ENCODE measurements at places on chromosomes 13 and 19. TPM values are rescaled to one million over a fixed set of nuclear protein-coding genes. Genes with fewer than 3 reads are reported as not detected.

DNA sequence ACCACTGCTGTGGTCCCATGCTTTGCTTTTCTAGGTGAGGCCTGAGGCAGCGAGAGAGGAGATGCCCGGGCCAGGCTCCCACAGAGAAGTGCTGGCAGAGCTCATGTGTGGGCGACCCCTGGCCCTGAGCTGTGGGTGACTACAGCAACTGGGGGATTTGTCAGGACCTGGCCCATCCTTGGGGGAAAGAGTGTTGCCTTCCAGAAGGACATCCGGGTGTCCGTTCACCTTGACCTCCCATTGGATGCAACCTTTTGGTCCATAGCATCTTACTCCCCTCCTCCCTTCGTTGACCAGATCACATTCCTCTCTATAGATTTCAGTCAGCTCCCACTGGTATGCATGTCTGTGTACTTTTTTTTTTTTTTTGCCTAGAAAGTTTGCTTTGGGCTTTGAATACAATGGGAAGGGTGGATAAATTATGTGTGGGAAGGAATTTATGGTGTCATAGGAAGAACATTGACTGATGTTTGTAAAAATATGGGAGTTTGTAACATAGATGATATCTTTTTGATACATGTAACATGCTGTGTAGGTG, 84.2 kb upstream of the RNF113B start:
- no peak overlapping the region for H3K4me3 ChIP-seq
- no peaks in the 10 kb centered on the region for H3K36me3 ChIP-seq
- H3K27me3 ChIP-seq = peaks cover 1% of the 10 kb centered on the region
- no peak for DNase-seq
- no peaks in the 10 kb centered on the region for H3K4me1 ChIP-seq

GRCh38 chr13:90801621-90802020, 545.9 kb upstream of the MIR17HG start:
- no peaks in the 10 kb centered on the region for H3K4me1 ChIP-seq
- no peak overlapping the region for H3K4me3 ChIP-seq
- no peak overlapping the region for H3K27ac ChIP-seq
- no peaks in the 10 kb centered on the region for H3K27me3 ChIP-seq

- peaks cover 65% of the 10 kb centered on the region for H3K4me1 ChIP-seq
- peak overlapping the region; percentile 98 for H3K4me3 ChIP-seq
- peaks cover 1% of the 10 kb centered on the region for H3K27me3 ChIP-seq
- DNase-seq = no peak
- H3K36me3 ChIP-seq = peaks cover 37% of the 10 kb centered on the region
- peak overlapping the region; percentile 97 for H3K27ac ChIP-seq
These were observed 481 bp downstream of the ALOX5AP start for GRCh38 chr13:30735872-30736175.

ZIM2 gene
- not detected for total RNA-seq

DNA sequence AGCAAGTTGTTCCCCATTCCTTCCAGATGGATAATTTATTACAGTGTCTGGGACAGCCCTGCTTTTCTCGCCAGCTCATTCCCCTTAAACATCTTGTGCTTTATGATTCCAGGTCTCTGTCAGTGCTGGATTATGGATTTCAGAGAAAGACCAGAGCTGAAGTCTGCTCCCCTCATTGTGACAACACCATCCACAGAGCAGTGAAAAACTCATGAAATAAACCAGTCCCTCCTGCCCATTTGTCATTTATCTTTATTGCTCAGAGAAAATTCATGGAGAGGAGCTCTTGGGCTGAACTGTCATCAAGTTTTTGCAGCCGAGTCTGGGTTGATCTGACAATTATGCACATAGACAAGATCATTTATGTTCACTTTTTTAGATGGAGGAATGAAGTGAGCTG, 92.7 kb upstream of the GPR12 start:
- peaks cover 15% of the 10 kb centered on the region for H3K27me3 ChIP-seq
- H3K4me1 ChIP-seq = no peaks in the 10 kb centered on the region
- no peaks in the 10 kb centered on the region for H3K36me3 ChIP-seq

DNA sequence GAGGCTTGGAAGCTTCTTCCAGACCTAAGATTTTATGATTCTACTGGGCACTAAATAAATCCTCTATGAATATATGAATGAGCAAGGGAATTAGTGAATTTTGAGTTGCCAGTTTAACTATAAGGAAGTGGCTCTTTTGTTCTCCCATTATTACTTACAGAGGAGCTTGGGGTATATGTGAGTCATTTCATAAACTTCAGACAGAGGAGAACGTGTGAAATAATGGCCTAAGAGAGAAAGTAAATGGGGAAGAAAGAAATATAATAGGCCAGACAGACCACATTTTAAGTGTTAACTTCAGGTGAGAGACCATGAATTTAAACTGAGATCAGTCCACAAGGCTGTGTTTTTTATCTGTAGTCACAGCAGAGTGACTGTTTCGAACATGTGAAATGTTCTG, 570.9 kb downstream of the GPC6 start:
- no peak overlapping the region for H3K27ac ChIP-seq
- no peak overlapping the region for H3K4me3 ChIP-seq
- H3K36me3 ChIP-seq = no peaks in the 10 kb centered on the region
- no peak for DNase-seq
- peaks cover 13% of the 10 kb centered on the region for H3K4me1 ChIP-seq

DNA sequence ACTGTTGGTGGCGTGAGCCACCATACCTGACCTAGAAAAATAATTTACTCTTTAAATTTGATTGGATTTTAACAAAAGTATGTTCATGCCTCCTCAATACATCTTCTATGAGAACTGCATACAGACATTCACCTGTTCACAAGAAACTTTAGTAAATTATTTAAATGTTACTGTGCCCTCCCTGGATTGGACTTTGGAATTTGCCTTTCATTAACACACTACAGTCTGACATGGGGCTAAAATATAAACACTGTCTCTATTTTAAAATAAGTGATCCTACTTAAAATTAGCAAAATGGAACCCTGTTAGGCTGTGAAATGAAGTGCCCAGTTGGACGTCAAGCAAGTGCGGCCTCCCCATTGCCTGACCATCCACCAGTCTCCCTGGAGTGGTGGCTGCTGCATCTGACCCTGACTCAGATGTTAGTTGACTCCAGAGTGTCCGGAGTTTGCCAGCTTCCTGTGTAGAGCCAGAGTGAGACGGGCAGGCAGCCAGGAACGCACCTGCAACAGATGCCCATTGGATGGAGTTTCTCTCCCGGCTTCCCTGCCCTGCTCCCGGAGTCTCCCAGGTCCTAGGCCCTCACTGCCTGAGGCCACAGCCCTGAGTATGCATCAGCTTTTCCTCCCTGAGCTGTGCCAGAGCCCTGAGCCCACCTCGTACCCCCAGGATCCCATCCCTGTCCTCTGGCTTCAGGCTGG, 45.9 kb upstream of the ATP11A start:
- no peak overlapping the region for H3K27ac ChIP-seq
- no peak for DNase-seq
- H3K27me3 ChIP-seq = peaks cover 16% of the 10 kb centered on the region
- peaks cover 3% of the 10 kb centered on the region for H3K4me1 ChIP-seq
- no peak overlapping the region for H3K4me3 ChIP-seq

- no peak for DNase-seq
- H3K4me3 ChIP-seq = no peak overlapping the region
- H3K27ac ChIP-seq = no peak overlapping the region
- H3K4me1 ChIP-seq = no peaks in the 10 kb centered on the region
These were observed 25.1 kb downstream of the EFNA2 start for GRCh38 chr19:1310853-1311180.

- H3K27me3 ChIP-seq = no peaks in the 10 kb centered on the region
- H3K36me3 ChIP-seq = no peaks in the 10 kb centered on the region
- peaks cover 25% of the 10 kb centered on the region for H3K4me1 ChIP-seq
- DNase-seq = no peak
- no peak overlapping the region for H3K4me3 ChIP-seq
These were observed 13.4 kb downstream of the MBD3L2B start for GRCh38 chr19:7007859-7008258.

ERICH4 gene
- not detected for total RNA-seq

- H3K36me3 ChIP-seq = no peaks in the 10 kb centered on the region
- peak; percentile 75 for DNase-seq
- H3K27me3 ChIP-seq = peaks cover 37% of the 10 kb centered on the region
- no peak within 1 kb of the TSS for H3K27ac ChIP-seq
- peaks cover 7% of the 10 kb centered on the region for H3K4me1 ChIP-seq
- H3K4me3 ChIP-seq = no peak within 1 kb of the TSS
These were observed at the start of gene HOMER3 for GRCh38 chr19:18940769-18941627. Gene HOMER3, minus strand, starts transcription at chr19:18941217. Its CDS starts 2,235 bp downstream, at chr19:18938982.

LGALS14 gene
- not detected for total RNA-seq

PEAK3 gene
- 0.88 TPM for total RNA-seq

GNG8 gene
- 3.1 TPM for total RNA-seq

DNA sequence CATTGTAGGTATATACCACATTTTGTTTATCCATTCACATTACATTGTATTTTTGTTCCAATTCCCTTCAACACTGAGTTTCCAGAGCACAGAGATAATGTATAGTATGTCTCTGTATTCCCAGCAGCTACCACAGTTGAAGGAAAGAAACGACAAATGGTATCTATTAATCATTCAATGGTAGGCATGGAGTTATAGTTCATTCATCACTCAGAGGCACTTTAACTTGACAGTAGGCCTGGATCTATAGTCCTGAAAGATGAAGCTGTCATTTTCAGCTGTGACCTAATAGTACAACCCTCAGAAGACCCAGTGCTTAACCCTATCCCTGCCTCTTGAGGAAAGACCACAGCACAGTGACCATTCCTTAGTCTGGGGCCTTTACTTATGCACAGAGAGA, 163.0 kb upstream of the TMTC4 start:
- no peak overlapping the region for H3K4me3 ChIP-seq
- no peaks in the 10 kb centered on the region for H3K27me3 ChIP-seq
- no peaks in the 10 kb centered on the region for H3K4me1 ChIP-seq
- H3K36me3 ChIP-seq = no peaks in the 10 kb centered on the region

ZNF700 gene
- 19.1 TPM for total RNA-seq

GRCh38 chr19:28652765-28653164, 560.2 kb downstream of the UQCRFS1 start:
- no peak overlapping the region for H3K27ac ChIP-seq
- H3K36me3 ChIP-seq = no peaks in the 10 kb centered on the region
- no peaks in the 10 kb centered on the region for H3K27me3 ChIP-seq
- no peak overlapping the region for H3K4me3 ChIP-seq

Measured in activated CD4-positive, alpha-beta memory T cell treated with anti-CD3 and anti-CD28 coated beads, Interleukin-2, amount 10 ng/mL, durations not matched to agents 7 days and 5 days (primary cell).